Right ventricle myocardium superior (tissue), 1 donor: ENCODE measurements at places on chromosomes 2 and 18. TPM values are rescaled to one million over a fixed set of nuclear protein-coding genes. Genes with fewer than 3 reads are reported as not detected.
A peak's percentile ranks its signal among the peaks of the same experiment; 100 is the strongest.

- DNase-seq = no peak
Observed at GRCh38 chr2:76749858-76750257, 772.3 kb downstream of the LRRTM4 start.

LOXHD1 gene
- 0.62 TPM for total RNA-seq

DNA sequence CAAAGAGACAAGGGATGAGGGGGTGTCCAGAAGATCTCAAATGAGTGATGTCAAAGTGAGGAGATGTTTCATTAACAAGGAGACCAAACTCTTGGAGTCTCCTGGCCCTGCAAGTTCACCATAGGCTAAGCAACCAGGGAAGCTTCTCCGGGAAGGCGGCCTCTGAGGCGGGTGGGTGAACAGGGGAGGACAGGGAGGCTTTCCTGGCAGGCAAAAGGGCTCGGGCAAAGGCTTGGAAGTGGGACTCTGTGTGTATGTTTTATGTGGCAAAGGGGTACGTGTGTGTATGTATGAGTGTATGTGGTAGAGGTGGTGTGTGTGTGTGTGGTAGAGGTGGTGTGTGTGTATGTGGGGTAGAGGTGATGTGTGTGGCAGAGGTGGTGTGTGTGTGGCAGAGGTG lies 163.9 kb downstream of the DYSF start:
- DNase-seq = no peak

DNA sequence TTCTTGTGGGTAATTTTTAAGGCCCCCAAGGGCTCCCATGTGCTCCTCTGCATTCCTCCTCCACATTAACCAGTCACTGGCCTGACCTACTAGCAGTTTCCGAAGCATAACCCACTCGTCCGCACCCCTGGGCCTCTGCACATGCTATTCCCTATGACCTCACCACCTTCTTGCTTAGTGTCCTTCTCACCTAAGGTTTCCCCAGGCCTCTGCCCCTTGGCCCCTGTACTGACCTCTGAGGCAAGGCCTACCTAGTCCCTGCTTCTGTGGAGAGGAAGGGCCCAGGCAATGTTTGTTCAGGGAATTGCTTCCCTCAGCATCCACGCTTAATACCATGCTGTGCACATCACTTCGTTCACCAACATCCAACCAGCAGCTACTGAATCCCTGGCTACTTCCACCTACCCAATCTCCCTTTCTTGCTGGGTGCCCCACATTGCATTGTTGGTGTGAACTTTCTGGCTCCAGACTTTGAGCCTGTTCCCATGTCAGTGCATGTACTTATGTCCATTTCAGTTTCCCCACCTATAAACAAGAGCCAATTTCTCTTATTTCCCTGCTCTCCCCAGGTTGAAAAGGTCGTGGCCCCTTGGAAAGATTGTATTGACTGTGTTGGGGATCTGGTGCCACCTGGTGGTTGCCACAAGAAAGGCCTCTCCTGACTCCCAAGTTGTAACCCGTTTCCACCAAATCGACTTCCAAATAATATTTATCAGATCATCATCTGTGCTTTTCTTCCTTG lies 19.2 kb upstream of the TMEM177 start:
- no peak for DNase-seq

ZNF892 gene
- 2.9 TPM for total RNA-seq

PLCL1 gene
- 93.3 TPM for total RNA-seq

DNA sequence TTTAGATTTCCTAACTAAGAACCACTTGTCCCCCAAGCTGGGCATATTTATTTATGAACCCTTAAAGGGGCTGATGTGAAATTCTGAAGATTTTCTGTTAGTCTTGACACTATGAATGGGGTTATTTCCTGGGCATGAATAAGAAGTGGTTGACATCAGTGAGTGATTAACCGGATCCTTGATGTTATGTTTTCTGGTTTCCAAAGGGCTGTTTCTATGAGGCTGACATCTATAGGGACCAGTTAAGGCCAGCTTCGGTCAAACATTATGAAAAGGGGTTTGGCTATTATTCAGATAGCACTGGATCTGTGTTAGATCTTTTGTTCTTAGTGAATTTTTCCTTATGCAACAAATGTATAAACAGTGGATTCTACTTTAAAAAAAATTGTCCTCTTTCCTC lies 443.7 kb upstream of the SPRED2 start:
- no peak for DNase-seq

DNA sequence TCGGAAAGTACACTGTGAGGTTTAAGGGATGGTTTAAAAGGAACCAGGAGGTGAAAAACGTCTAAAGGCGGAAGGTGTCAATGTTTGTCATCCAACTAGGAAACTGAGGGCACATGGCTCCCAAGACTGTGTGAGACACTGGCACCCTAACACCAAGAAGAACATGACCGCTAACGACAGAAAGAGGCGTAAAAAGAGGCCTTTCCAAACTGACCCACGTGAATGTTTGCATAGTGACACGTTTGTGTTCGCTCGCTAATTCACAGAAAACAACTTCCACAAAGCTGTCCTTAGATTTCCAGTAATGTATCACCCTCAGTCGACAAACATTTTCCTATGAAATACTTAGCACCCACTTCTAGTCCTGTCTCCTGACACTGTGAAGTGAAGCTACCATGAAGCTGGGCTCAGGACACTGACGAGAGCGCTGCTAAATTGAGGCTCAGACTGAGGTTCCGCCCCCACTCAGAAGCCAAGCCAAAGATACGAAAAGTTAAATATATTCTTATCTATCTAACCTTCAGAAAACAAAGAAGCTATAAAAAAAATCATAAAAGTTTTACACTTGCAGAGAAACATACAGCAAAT lies 86.5 kb downstream of the ZNF516 start:
- DNase-seq = no peak

PRKAG3 gene
- not detected for total RNA-seq

DNA sequence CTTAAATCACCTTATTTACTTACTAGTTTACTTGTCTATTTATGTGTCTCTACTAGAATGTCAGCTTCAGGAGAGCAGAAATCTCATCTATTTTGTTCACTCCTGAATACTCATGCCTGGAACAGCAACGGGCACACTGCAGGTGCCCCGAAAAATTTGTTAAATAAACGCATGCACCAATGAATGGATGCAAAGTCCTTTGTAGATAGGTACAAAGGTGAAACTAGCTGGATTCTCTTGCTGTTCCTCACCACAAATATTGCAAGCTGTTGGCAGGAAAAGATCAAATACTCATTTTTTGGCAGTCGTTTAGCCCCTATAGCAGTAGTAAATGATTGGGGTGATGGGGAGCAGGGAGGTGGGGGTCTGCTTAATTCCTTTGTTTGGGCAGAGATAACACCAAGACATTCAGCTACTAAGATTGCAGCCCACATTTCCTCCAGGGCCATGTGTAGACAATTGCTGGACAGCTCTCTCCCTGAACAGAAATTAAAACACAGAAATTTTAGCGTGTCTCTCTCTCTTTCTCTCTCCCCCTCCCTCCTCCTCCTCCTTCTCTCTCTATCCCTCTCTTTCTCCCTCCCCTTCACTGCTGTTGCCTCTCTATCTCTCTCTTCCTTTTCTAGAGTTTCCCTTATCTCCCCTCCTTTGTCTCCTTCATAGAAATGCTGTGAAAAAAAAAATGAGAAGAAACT lies 5.4 kb downstream of the MARCHF4 start:
- no peak for DNase-seq

GRCh38 chr2:191676790-191677645 lies 918 bp upstream of the NABP1 start:
- DNase-seq = peak; percentile 47

- no peak for DNase-seq
Observed at GRCh38 chr2:32969444-32970162, 22.9 kb downstream of the LTBP1 start.

COL5A2 gene
- total RNA-seq = 6.8 TPM

RNU2-63P gene
- total RNA-seq = not detected

DNA sequence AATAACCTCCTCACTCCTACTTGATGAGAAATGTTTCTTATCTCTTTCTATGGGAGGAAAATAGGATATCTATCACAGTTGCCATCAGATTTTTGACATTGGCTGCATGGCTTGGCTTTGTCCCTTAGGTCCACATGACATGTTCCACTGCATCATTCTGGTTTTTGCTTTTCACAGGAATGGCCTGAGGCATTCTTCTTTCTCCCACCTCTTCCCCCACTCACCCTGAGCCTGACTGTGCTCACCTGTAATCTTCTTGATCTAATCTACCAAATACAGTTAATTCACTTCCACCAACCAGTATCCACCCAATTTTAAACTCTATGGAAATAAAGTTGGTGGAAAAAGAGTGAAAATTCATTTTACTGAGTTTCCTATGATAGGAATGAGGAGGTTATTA lies 763.5 kb upstream of the CELF4 start:
- no peak for DNase-seq

DNA sequence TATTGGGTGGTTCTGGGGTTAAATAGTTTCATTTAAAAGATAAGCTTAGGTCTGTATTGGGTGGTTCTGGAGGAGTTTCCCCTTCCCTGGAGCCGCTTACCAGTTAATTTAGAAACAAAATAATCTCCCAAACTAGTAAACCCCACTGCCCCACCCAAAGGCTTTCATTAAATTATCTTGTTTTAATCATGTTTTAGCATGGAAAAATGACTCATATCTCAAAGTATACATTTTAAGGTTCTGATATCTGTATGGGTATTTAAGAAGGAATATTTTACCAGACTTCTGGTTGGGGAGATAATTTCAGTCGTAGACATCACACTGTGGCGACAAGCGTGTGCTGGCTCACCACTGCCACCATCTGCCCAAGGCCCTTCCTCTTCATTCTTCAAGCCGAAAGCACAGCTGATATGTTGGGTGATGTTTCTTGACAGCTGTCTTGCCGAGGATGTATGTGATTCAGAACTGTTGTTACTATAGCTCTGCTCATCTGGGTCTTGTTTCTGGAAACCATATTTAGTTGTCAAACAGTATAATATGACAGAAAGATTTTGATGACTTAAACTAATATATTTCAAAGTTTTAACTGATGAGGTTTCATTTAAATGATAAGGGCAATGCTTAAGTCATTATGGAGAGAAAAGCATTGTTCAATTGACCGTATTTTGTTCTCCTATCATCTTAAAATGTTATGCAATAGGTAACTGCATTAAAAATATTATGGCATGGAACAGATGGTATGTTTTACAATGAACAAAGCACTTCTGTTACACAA lies 5.1 kb downstream of the FIGLA start:
- DNase-seq = no peak

CAVIN2 gene
- total RNA-seq = 104 TPM

- no peak for DNase-seq
Observed at GRCh38 chr2:158724803-158725381, 70.2 kb upstream of the DAPL1 start.

GRCh38 chr2:69585855-69586555 lies 57.5 kb downstream of the AAK1 start:
- DNase-seq = no peak

REEP1 gene
- 21.5 TPM for total RNA-seq

DNA sequence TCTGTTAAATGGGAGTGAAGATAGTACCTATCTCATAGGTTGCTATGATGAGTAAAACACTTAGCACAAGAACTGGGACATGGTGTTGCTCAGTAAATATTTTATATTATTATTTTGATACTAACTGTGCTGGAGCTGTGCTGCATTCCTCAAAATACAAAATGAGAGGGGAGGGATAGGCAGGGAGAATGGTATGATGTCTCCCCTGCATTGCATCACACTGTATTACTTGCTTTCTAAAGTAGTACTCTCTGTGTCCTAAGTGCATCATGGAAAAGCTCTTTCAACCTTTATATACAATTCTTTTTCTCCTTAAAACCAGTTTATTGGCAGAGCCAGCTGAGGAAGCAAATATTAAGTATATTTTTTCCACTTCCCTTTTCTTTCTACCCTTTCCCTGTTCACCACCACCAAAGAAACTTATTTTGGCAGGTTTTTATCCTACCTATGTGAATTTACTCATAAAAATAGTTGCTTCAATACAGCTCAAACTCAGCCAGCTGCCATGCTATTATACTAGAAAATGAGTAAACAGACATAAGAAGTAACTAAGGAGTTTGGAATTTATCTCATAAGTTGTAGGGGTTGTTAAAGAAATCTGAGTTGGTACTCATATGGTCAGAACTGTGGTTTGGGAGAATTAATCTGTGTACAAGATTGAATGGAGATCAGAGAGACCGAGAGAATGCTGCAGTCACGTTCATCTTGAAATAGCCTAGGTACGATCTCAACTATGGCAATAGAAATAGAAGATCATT lies 60.3 kb downstream of the EHBP1 start:
- no peak for DNase-seq

LAPTM4A gene
- total RNA-seq = 217 TPM

- DNase-seq = no peak
Observed at GRCh38 chr2:44620189-44620990, 258.6 kb downstream of the CAMKMT start.

CFC1 gene
- total RNA-seq = not detected

DNA sequence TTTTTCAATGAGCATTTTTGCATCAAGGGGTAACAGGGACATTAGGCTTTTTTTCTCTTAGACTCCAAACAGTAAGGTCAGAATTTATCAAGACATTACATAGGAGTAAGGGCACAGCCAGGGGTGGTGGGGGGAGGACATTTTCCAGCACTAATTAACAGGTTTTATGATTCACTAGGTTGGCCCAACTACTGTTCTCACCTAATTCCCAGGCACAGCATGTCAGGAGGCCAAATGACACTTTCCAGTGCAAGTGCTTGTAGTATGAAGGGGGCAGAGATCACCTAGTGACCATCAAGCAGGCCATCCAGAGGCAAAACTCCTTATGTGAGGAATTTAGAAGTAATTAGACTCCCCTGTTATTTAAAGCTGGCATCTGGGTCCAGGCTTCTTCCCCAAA lies 3.9 kb upstream of the MBD2 start:
- DNase-seq = no peak

DNA sequence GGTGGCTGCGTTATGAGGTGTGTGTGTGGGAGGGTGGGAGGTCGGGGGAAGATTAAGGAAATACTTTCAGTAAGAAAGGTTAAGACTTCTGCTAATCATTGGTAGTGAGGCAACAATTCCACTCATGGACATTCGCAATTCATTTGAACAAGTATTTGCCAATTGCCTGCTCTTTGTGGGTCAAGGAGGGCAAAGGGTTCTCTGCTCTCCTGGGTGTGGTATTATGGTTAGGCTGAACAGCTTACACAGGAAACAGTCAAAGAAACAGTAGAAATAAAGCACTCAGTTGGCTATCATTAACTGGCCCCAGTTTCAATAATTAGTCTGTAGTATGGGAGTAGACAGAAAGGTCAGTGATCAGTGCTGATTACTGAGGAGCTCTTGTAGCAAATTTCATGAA lies 357.0 kb upstream of the FANCL start:
- no peak for DNase-seq

DNA sequence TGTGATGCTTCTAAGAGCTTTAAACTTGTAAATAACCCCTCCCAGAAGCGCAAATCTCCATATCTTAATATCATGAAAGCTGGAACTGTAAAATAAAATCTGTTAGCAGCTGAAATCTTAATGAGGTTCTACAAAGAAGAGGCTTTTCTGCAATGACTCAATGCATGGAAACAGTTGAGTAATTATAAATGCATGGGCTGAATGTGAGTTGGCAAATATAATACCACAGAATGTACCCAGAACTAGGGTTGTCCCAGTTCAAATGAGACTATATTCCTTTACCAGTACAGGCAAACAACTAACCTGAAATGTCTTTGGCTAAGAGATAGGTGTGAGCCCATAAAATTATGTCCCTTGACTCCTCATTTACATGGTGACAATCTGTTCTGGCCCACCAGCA lies 52.9 kb downstream of the SATB2 start:
- no peak for DNase-seq

- peak; percentile 76 for DNase-seq
Observed at GRCh38 chr18:22558945-22559385, 141.2 kb upstream of the CTAGE1 start.

- no peak for DNase-seq
Observed at GRCh38 chr18:46542545-46542944, 114.5 kb downstream of the LOXHD1 start.

ATP6V1C2 gene
- 1.6 TPM for total RNA-seq

PKP4 gene
- total RNA-seq = 49.6 TPM

GRCh38 chr2:128196471-128196931 lies 105.5 kb downstream of the UGGT1 start:
- no peak for DNase-seq
